ENCODE measurements at places on chromosomes 5 and 9. TPM values are rescaled to one million over a fixed set of nuclear protein-coding genes. Genes with fewer than 3 reads are reported as not detected.

Gene ZNF483
- 0.21 TPM for total RNA-seq

Gene MSX2
- 71.1 TPM for total RNA-seq

Gene C5orf22
- total RNA-seq: 29.0 TPM

Gene PCDHB3
- 0.21 TPM for total RNA-seq

DNA sequence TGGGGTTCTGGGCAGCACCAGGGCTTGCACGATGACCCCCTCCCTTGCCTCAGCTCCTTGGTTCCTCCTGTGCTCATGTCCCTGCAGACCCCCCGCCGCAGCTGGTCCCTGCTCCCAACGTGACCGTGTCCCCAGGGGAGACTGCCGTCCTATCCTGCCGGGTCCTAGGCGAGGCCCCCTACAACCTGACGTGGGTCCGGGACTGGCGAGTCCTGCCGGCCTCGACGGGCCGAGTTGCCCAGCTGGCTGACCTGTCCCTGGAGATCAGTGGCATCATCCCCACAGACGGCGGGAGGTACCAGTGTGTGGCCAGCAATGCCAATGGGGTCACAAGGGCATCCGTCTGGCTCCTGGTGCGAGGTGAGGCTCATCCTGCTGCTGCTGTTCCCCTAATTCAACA is 39.1 kb downstream of the HMCN2 start:
- DNase-seq: no peak

- no peak for DNase-seq
Observed at GRCh38 chr9:127923771-127924170, 6.8 kb downstream of the PIP5KL1 start.

DNA sequence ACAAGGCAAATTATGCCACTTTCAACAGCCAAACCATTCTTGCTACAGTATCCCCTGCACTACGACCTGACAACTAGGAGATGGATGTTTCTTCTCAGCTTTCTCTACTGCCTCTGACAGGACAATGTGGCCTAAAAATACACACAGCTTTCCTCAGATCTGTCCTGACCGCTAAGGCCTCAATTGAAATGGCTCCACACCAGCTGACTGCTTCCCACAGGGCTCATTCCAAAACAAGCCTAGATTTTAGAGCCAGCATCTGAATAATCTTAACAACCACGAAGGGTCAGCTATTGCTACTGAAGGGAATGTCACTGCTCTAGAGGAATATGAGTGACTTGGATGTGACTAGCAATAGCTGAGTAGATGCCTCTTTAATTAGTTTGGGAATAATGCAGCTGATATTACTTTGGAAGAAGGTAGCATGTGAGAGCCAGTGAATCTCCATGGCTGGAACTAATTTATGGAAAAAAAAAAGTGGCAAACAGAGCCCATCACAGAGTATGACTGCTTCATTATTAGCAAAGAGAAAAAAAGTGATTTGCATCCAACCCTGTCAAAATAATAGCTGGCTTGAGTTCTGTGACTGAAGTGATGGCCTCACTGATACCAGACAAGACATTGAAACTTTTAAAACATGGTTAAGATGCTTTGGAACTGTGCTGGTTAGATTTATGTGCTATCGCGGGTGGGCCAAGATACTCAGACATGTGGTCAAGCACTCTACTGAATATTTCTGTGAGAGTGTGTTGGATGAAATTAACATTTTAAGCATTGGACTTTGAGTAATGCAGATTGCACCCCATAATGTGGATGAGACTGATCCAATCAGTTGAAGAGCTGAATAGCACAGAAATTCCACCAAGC is 450.2 kb downstream of the NR2F1-AS1 start:
- DNase-seq: no peak
